ENCODE measurements at places on chromosomes 5 and 9.

DNA sequence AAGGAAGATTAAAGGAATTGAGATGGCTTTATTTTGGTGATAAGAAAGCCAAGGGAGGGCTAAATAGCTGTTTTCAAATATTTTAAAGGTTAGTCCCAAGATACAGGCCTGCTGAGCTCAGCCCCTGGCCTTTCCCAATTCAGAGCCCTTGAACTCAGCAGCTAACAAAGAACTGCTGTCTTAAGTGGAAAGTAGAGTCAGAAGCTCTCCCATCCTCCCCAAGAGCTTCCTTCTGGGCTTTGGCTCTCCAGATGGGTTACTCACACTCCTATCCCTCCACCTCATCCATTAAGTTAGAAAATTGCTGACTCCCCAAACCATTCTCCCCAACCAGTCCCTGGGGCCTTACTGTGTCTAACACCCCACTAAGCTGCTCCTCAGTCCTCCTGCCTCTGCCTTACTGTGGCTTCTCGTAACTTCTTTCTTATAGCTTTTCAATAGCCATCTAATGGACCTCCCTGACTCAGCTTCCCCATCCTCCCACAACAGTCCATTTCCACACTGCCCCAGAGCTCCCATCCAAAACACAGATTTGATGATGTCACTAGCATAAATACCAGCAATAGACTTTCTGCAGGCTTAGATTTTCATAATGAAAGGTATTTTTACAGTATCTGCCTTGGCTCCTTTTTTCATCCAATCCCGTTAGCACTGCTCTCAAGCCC lies 239.1 kb downstream of the ENC1 start:
- no peak for DNase-seq

DNA sequence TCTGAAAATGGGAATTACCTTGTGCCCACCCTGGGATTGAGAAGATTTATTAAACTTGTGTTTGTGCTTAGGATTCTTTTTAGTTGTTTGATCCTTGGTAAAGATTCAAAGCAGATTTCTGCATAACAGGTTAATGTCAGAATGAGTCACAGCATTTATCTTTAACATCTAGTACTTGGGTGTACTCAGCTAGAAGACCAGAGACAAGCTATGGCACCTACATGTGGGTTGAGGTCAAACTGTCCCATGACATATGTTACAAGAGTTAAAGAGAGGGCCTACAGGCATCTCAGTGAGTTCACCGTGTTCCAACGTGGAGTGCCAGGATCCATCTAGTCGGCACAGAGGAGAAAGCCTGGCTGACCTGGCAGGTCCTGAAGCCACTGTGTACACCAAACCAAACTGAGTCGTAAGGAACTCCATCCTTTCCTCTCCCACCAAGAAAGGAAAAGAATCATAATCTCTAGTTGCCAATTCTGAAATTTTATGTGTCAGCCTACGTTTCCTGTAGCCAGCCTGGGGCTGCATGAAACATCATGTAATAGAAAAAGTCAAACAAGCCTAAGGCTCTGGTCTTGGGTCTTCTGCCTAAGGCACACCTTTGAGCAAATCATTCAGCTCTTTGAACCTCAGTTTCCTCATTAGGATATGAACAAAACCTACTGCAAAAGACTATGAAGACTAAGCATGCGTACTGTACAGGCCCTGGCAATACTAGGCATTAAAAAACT lies 73.7 kb downstream of the RCL1 start:
- peak; percentile 90 for DNase-seq

DNA sequence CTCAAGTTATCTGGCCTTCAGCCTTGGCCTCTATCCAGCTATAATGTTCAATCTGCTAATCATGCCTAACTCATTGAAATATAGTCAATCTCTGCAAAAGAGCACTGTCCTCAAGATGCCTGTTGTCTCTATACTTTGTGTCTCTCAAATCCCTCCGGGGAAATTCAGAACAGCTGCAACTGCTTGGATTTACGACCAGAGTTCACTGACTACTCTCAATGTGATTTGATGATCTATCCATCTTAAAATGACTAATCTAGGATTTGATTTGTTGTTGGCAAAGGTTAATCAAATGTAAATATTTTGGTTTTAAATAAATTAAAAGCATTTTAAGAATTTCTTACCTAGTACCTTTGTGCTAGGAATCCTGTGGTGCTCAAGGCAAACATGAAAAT lies 40.9 kb downstream of the SVEP1 start:
- no peak for DNase-seq

DNA sequence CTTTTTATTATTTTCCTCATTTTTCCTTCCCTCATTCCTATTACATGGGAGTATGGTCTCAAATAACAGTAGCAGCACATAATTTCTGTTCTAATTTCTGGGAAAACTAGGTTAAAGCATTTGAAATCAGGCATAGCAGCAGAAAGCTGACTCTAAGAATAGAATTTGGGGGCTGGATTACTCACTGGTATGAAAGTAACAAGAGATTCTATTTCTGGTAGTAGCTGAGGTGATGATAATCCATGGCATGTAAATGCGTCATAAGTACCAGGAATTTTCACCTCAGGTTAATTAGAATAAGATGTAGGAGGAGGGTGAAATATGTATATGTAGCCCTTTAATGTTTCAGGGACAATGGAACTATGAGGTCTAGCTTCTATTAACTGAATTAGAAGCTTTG lies 662.0 kb downstream of the PTPRD start:
- no peak for DNase-seq

DNA sequence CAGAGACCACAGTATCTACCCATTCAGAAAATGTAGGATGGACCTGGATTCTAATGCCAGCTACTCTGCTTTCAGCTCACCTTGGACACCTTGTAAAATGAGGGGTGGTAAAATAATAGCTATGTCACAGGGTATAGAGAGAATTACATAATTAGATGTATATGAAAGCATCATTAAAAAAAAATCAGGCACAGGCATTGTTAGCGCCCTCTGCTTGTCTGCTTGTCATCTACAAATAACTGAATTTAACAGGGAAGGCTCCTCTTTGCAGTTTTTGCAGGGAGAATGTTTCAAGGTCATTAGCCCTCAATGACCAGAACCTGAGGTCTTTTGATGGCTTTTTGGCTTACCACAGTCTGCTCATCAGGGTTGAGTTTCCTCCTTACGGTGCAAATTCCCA lies 58.0 kb downstream of the GPR21 start:
- DNase-seq = no peak

GRCh38 chr9:29806937-29807618 lies 2233.8 kb upstream of the C9orf72 start:
- no peak for DNase-seq

DNA sequence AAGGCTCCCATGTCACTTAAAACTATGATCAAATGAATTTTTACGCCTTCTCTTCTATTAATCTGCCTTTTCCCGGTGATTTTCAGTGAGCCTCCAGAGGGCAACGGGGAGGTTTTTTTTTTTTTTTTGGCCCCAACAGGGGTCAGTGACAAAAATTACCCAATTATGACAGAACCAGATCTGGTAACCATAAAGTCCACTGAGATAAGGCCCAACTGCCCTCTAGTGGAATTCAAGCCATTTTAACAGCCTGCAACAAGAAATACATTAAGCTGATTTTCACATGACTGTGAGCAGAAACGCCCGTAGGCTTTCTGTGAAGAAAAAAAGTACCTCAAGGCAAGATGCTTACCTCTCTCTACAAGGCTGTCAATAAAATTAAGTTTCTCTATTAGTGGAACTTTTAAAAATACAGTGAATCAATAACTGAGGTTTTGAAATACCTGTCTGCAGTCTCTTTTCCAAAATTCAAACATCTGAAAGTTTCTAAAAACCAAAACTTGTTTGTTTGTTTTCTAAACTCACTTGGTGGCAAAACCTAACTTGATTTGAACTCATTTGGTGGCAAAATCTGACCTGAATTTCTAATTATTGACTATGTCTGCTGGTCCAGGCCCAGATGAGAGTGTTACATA lies 49.7 kb upstream of the FST start:
- peak; percentile 76 for DNase-seq

- peak; percentile 48 for DNase-seq
These were observed 20.2 kb downstream of the ATP10B start for GRCh38 chr5:160831801-160832200.

- DNase-seq = no peak
These were observed 12.2 kb downstream of the TRAF1 start for GRCh38 chr9:120914396-120914795.

- no peak for DNase-seq
These were observed 22.3 kb downstream of the LIFR start for GRCh38 chr5:38534156-38534453.

- no peak for DNase-seq
These were observed 5.1 kb downstream of the AMACR start for GRCh38 chr5:34002629-34003328.

- peak; percentile 0 for DNase-seq
These were observed 9.1 kb downstream of the MEGF10 start for GRCh38 chr5:127299678-127300077.

DNA sequence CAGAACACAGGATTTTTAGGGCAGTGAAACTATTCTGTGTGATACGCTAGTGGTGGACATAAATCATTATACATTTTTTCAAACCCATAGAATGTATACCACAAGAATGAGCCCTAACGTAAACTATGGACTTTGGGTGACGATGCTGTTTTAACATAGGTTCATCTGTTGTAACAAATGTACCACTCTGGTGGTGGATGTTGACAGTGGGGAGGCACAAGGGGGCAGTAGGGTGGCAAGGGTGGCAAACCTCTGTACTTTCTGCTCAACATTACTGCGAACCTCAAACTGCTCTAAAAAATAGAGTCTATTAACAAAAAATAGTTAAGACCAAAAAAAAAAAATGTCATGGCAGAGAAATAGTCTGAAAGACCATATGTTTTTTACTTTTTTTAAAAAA lies 9.1 kb upstream of the MVB12B start:
- DNase-seq = no peak

DNA sequence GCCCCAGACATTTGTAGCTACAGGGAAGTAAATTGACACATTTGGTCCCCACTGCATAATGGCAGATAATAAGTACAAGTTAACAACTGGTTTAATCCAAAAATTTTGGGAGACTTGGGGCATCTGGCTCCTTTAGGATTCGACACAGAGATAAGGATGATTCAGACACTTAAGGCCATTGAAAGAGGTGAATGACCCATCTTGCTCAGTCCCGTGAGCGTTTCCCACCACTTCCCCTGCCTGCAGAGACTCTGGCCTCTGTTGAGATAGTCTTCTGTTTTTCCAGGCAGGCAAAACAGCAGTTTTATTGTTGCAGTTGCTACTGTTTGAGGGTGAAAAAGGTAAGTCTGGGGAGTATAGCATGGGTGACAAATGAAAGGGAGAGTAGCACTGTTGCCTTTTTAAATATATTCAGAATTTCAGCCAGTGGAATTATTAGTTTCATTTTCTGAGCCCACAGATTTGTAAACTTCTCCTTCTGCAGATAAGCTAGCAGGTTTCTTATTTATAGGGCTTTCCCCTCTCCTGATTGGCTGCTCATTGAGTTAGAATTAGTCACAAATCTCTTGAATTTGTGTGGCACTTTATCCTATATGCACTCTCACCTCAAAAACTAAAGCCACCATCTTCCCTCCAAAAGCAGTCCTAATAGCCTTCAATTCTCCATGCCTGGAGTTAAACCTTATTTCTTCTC lies 19.3 kb downstream of the ACO1 start:
- peak; percentile 68 for DNase-seq

DNA sequence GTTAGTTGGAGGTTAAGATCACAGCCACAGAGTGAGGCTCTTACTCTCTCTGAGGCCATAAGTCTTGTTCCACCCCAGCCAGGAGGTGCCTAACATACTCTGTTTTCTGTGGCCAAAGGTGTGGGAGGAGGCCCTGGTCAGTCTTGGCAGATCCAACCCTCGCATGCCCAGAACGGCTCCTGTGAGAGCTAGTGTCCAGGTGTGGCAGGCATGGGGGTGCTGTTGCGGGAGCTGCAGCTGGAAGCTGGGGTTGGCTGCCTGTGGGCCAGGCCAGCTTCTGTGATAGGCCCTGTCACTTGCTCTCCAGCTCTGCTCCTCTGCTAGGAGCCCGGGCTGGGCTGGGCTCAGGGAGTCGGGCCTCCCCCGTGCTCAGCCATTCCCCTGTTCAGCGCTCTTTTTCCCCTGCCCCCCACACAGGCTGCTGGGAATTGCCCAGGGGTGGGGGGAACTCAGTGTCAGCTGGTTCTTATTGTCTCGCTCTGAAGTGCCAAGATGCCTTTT lies 31.6 kb downstream of the IER5L start:
- no peak for DNase-seq

DNA sequence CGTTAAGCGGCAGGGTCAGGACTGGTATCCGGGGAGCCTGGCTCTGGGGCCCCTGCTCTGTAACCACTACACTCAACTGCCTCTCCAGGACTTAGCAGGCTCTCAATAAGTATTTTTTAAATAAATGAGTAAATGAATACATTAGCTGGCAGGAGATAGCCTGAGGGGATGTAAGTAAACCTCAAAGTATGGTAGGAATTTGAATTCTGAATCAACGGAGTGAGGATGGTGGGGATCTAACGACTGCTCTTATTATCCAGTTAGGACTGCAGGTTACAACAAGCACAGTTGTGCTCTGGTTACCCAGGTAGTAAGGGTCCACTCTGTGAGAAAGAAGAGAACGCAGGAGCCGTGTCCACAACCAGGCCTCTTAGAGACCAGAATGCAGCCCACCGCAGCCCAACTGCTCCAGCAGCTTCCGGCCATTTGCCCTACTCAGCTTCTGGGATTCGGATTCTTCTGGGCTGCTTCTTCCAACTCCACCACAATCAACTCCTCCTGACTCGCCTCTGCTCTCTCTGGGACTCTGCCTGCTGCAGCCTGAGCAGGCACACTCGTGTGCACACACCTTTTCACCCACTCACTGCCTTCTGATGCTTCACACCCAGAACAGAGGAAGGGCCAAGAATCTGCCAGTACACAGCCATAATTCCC lies 52.6 kb downstream of the MED27 start:
- no peak for DNase-seq

- DNase-seq = no peak
These were observed 252.3 kb downstream of the DNAH5 start for GRCh38 chr5:13692172-13692571.

GRCh38 chr5:107869438-107870115 lies 198.8 kb upstream of the EFNA5 start:
- no peak for DNase-seq

DNA sequence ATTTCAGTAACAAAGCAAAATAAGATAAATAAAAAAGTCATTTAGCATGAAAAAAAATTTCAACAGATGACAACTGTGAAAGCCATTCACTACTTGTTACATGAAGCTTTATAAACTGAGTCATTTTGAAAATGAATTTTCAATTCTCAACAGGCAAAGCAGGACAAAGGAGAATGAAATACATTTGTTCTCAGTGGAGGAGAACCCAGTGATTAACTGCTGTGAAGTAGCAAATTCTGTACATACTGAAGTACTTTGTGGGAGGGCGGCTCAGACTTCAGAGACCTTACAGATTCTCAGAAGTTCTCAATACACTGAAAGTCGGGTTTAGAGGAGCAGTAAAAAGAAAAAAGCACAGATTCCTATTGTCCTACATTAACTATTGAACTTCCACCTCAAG lies 21.7 kb downstream of the SKIC3 start:
- no peak for DNase-seq

DNA sequence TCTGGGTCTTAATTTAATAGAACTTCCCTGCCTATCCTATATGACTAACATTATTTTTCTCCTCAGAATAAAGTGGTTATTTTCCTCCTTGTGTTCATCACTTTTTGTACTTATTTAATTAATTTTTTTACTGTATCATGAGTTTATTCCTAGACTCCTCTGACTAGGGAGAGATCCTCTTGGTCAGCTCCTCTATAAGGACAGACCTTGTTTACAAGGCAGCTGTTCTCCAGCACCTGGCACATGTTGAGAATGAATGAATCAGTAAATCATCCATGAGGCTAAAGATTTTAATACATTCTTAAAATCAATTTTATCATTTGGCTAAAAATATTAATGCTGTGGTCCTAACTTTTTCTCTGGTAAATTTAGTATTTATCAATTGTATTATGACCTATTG lies 139.8 kb downstream of the NUDT12 start:
- no peak for DNase-seq

- peak; percentile 80 for DNase-seq
These were observed 113.0 kb downstream of the GAPVD1 start for GRCh38 chr9:125374443-125375309.

All from OCI-M1 (cell line).